Astrocyte of the spinal cord (primary cell): ENCODE measurements at places on chromosomes 5 and 9.

- no peak for DNase-seq
Measured at GRCh38 chr5:68805444-68805843, 288.4 kb upstream of the SLC30A5 start.

GRCh38 chr5:91188755-91189154, 194.4 kb downstream of the ARRDC3 start:
- no peak for DNase-seq

- peak; percentile 32 for DNase-seq
Measured at GRCh38 chr5:176647843-176648473, 674 bp downstream of the TSPAN17 start.

- DNase-seq: peak; percentile 93
Measured at GRCh38 chr9:115008536-115009270, 78.3 kb upstream of the TNFSF8 start.

DNA sequence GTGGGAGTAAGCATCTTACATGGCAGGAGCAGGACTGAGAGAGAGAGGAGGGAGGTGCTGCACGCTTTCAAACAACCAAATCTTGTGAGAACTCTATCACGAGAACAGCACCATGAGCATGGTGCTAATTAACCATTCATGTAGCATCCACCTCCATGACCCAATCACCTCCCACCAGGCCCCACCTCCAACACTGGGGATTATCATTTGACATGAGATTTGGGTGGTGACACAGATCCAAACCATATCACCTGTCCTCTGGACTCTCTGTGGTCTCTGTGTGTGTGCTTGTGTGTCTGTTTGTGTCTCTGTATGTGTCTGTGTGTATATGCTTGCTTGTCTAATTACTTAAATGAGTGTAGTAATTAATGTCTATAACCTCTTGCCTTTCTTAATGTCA, 31.1 kb downstream of the SEC61B start:
- no peak for DNase-seq

DNA sequence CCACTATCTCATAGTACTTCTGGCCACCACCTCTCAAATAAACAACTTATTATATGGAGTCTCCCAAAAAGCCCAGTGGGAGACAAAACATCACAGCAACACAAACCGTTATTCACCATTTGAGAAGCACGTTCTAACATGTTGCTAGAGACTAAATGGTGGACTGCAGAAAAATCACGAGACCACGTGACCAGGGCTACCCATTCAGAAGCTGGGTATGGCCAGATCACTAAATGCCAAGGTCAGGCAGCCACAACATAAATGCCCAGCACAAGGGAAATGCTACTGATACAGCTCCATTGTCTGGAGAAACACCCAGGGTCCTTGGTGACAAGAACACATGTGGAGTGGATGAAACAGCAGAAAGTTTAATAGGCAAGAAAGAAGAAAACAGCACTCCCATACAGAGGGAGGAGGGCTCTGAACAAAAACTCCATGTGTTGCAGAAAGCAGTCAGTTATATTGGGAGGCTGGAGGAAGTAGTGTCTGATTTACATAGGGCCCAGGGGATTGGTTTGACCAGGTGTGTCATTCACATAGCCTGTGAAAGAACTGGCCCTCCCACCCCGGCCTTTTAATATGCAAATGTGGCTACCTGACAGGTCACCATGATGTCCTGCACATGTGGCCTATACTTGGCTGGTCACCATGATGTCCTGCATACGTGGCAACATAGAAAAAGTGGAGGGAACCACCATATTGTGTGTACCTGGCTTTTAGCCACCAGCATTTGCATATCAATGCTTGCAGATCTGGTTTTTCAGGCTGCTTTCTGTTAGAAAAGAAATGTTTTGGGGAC, 97.2 kb downstream of the TRIM36 start:
- DNase-seq: no peak

- DNase-seq: no peak
Measured at GRCh38 chr5:38789777-38790176, 56.0 kb upstream of the OSMR start.

- peak; percentile 12 for DNase-seq
Measured at GRCh38 chr5:84478603-84479002, 93.9 kb upstream of the EDIL3 start.

DNA sequence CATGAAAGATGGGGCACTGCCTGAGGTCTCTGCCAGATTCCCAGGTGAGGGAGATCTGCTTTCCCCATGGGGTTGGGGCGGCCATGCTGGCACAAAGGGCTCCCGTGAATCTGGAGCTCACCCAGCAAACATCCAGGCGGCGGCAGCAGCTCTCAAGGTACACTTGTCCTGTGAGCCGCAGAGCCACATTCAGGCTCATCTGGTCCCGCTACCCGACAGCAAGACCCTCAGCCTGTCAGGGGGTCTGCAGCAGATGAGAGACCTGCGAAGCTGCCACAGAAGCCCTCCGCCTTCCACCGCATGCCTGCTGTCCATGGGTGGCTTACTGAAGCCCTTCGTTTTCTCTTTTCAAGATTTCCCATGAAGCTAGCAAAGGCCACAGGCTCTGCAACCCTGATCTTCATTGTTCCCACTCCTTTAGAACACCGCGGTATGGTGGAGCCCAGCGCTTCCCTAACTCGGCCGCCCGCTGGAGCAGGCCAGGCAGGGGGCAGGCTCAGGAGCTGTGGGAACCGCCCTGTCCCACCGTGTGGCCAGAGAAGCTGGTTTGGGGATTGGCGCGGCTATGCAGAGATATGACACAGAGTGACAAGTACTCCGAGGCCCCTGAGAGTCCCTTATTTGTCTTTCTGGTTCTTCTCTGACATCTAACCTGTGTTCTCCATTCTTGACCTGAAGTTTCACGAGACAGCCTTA, 8.8 kb downstream of the LRRC14B start:
- DNase-seq: no peak

DNA sequence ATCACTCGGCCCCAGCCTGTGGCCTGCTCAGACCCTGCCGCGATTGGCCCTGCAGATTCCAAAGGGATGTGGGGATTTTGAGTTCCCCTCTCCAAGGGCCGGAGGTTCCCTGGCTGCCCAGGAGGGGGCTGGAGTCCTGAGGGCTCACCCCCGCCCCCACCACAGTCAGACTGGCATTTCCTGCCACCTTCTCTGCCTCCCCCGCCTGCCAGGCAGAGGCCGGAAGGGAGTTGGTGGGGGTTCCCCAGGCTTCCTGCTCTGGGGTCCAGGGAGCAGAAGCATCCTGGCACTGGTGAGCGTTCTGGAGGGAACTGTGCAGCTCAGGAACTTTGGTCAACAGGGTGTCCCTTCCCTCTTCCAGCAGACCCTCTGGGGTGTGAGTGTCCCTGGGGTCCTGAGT, 70.6 kb downstream of the RXRA start:
- no peak for DNase-seq
